ENCODE measurements at places on chromosomes 5 and 9.
A peak's percentile ranks its signal among the peaks of the same experiment; 100 is the strongest.

DNA sequence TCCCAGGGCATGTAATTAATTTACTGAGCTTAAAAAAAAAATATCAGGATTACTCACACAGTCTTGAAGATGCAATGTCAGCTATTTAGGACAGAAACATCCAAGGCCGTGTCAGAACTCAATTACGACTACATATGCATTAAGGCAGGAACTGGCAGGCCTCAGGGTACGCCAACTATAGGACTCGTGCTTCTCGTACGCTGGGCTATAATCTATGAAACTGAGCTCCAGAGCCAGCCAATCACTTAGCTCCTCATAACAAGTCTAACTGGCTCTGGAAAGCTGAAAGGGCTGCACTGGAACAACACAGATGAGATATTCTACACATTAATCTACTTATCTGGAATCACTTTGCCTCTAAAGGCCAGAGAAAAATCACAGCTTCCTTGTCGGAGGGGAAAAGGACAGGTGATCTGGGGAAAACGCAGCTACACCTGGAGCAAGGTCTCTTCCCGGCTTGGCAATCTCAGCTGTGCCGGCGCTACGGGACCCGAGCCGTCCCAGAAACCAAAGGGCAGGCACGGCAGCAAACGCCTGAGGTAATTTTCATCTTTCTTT lies 212.0 kb downstream of the DEPDC1B start:
- no peak for DNase-seq

DNA sequence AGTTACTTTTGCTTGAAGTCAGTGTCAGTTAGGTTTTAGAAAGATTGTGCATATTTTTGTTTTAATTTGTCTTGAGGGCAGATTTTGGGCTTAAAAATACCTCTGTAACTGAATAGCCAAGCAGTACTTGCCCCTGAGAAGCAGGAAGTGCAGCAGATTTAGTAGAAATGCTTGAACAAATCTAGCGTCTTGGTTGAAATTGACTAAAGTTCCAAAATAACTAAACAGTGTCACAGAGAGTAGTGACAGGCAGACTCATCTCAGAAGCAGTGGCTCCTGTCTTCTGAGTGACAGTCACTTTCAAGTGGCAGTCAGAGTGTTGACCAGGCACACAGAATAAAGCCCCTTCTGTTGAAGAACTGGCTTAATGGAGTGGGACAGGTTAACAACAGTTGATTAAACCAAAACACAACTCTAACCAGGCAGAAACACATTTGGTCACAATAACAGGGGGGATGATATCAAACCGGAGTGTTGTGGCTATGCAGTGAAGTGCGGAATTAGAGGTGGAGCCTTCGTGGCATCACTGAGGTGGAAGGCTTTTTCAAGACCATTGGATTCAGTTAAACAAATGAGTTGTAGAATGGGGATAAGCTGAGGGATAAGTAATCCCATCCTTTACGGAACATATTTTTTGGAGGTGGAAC lies 29.1 kb downstream of the TRIO start:
- no peak for DNase-seq

- peak; percentile 81 for DNase-seq
Measured at GRCh38 chr9:98807814-98808195, 335 bp downstream of the GALNT12 start.

DNA sequence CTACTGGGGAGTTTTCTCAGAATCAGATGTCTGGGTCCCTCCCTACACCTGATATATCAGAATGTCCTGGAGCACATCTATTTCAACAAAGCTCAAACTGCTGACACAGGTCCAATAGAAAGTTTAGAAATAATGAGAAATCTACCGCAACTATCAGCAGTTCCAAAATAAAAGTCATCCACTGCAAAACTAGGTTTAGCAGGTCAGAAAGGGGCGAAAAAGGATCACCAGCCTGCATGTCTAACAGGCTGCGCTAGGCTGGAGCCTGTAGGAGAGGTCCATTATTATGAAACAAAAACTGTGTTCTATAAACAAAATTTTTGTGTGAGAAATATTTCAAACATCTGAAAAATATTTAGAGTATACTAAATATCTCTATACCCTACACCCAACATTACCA lies 84.1 kb upstream of the RNF38 start:
- DNase-seq = no peak

DNA sequence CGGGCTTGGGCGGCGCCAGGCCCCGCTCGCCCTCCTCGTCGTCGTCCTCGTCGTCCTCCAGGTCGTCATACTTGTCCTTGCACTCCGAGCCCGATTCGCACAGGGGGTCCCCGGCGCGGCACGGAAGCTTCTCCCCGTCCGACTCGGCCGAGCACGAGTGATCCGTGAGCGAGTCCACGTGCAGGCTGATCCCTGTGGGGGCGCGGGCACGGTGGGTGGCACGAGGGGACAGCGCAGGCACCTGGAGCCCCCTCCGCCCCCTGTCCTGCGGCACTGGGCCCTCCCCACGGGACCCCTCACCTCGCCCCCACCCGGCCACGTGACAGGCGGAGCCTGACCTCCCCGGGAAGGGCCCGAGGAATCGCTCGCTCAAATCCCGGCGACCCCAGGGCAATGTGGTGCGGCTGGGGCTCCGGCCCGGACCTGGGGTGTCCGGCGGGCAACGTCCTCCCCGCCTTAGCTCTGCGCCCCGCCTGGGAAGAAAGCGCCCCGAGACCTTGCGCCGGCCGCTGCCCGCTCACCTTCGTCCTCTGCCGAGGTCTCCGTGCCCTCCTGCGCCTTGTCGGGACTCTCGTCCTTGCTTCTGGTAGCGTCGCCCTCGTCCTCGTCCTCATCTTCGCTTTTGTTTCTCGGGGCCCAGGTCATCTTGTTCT lies 2.5 kb downstream of the IRX2 start:
- peak; percentile 42 for DNase-seq

GRCh38 chr5:97231025-97231636 lies 48.1 kb upstream of the RIOK2 start:
- DNase-seq = peak; percentile 78

DNA sequence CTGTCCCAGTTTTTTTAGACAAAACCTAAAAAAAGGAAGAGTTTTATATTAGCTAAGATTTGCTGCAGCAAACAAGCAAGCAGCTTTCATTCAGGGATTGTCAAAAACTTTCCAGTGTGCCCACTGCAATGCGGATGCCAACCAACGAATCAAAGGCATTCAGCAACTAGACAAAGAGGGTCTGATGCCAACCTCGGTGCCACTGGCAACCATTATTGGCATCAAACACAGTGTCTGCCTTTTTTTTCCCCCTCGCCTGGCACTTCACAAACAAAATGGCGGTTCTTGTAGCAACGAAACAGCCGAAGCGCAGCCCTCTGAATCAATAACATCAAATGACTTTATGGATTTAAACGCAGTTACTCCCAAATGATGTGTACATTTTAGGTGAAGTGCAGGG lies 10.4 kb downstream of the NFIB start:
- DNase-seq = no peak

DNA sequence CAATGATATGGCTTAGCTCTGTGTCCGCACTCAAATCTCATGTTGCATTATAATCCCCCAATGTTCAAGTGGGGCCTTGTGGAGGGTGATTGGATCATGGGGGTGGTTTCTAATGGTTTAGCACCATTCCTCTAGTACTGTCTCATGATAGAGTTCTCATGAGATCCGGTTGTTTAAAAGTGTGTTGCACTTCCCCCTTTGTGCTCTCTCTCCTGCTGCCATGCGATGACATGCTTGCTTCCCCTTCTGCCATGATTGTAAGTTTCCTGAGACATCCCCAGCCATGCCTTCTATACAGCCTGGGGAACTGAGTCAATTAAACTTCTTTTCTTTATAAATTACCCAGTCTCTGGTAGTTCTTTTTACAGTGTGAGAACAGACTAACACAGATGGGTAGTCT lies 427.1 kb downstream of the CHSY3 start:
- no peak for DNase-seq

DNA sequence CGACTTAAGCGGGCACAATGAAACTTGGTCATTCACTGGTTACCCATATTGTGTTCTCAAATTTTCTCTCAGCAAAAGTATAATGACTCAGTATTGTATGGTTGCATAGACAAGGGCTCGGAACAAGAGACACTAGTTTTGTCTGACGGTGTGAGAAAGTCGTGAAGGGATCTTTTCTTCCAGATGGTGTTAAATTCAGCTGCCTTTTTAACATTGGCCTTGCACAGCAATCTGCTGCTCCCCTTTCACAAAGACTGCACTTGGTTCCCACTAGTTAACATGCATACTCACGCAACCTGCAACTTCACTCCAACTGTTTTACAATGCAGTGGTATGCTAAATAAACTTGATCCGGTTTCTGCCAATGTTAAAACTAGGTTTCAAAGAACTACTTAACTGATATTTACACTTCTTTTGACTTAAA lies 219.2 kb downstream of the MEF2C start:
- DNase-seq = no peak

- no peak for DNase-seq
Measured at GRCh38 chr9:20646656-20647055, 24.4 kb upstream of the MLLT3 start.

DNA sequence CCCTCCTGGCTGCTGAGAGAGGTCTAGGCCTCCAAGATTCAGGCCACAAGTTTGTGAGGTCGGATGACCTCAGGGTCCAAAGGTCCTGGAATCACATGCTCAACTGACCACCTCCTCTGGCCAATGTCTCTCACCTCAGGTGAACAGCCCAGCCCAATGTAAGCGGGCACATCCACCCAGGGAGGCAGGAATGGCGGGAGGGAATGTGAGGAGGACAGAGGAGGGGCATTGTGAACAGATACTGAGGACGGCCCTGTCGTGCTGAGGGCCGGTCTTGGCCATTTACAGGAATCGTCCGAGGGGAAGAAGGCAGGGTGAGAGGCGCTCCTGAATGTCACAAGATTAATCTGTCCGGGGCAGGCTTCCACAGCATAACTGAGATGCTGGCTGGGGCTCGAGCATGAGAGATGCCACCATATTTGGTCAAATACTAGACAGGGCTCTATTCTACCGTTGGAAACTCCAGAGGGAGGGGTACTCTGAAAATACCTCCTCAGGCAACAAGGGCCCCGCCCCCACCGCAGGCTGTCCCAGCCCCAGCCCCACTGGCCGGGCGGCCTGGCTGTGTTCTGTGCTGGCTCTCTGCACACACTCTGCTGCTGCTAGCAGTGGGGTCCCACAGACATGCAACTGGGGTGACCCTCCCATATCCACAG lies 1.5 kb upstream of the IL17B start:
- DNase-seq = no peak

DNA sequence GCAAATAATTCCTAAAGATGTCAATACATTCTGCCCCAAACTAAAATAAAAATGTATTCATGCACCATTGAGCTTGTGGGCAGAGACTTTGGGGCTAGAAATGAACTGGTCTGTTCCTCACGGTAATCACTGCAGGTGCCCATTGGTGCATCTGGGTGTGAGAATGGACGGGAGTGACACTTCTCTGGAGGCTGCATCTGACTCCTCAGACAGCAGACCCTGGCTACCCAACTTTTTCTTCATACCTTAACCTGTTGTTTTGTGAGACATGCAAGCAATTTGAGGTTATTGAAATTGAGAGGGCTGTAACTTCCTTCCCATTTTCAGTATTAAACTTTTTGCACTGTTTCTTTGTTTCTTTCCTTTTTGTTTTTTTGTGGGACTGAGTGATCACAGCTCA lies 333.4 kb downstream of the ICE1 start:
- no peak for DNase-seq

GRCh38 chr5:114789773-114790402 lies 379.8 kb downstream of the TRIM36 start:
- DNase-seq = no peak

DNA sequence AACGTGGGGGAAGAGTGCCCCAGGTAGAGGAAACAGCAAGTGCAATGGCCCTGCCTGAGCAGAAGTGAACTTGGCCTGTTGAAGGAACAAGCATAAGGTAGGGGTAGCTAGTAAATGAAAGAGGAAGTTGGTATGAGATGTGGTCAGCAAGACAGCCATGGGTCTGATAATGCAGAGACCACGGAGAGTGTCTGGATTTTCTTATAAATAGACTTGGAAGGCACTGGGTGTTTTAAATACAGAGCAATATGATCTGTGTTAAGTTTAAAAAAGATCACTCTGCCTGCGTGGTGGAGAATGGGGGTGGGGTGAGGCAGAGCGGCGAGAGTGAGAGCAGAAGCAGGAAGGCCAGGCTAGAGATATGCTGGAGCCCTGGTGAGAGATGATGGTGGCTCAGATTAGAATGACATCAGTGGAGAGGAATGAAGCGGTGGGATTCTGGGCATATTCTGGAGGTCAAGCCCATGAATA lies 4.2 kb downstream of the ADAM19 start:
- DNase-seq = peak; percentile 83

GRCh38 chr9:114592356-114592755 lies 4.8 kb downstream of the ATP6V1G1 start:
- DNase-seq = peak; percentile 90

DNA sequence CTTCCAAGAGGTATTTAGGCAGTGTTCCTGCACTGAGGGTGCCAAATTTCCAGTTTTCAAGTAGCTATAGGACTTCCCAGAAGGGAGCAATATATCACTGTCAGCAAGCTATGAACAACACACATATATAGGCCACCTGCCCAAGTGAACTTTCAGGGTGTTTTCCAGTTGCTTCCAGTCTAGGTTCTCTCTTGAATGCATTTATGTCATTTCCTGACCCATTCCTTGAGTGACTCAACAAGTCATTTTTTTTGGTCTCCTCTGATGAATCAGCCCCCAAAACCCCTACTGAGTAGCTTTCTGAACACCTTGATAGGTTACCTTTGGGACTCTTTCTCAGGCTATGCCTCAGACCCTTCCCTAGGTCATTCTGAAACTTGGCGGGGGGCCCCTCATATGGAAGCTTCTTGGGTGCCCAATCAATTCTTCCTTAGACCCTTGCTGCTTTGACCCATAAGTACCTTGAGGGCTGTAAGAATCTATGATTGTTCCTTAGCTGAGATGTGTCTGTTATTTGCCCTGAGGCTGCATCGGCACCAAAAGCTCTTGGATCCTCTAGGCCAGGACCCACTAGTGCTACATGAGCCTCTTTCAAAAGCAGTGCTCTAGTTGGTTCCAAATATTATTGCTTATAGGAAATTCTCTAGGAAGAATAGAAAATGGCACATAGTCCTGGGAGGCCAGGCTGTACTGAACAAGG lies 12.4 kb downstream of the DNAJB5 start:
- no peak for DNase-seq

DNA sequence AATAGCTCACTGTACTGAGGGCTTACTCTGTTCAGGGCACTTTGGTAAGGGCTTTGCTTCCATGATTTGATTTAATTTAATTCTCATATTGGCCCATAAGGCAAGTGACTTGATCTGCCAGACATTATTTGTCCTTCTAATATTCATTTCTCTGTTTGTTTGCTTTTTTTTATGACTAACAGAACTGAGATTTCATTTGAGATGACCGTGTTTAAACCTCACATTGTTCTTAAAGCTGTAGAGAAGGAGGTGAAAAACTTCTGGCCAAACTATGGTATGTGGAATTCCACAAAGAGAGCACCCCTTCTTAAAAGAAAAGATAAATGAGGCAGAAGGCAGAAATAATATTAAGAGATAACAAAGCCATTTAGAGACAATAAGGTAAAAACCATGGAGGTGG lies 775.6 kb upstream of the ACO1 start:
- no peak for DNase-seq

DNA sequence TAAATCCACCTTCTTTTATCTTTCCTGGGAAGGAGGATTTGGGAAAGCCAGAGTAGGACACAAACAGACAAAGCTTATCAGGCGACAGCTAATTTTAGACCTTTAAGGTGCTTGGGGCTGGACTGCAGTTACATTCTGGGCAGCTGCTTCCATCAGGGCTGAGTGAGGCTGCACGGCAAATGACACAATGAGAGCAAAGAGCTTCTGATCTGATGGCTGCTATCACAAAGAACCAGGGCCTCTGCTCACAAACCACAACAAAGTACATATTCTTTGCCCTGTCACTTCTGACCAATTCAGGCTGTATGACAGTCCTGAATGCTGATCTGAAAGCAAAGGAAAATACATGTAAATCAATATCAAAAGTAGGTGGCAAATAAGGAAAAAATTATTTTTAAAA lies 93.1 kb downstream of the MRPS27 start:
- DNase-seq = no peak
